ENCODE measurements at places on chromosomes 13 and 19.

DNA sequence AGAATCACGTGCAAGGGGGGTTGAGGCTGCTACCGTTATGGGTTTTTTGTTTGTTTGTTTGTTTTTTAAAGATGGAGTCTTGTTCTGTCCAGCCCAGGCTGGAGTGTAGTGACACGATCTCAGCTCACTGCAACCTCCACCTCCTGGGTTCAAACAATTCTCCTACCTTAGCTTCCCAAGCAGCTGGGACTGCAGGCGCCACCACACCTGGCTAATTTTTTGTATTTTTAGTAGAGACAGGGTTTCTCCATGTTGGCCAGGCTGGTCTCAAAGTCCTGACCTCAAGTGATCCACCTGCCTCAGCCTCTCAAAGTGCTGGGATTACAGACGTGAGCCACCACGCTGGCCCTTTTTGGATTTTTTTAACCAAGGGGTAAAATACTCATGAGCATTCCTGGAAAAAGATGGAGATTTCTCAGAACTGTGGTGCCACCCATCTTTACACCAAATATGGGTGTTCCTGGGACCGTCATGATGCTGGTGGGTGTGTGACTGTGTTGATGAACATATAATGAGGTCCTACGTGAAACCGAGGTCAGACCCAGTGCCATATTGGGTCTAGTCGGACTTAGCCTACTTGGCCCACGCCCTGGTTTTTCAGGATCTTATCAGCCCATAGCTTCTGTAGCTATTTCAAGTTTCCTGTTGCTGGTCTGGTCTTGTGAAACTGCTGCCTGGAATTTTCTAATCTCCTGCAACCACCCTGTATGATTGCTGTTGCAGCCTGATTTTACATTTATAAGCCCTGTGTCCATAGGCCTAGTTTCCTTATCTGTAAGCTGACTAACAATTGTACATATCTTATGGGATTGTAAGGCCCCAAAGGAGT is 6.2 kb downstream of the PPP1R15A start:
- DNase-seq: no peak

DNA sequence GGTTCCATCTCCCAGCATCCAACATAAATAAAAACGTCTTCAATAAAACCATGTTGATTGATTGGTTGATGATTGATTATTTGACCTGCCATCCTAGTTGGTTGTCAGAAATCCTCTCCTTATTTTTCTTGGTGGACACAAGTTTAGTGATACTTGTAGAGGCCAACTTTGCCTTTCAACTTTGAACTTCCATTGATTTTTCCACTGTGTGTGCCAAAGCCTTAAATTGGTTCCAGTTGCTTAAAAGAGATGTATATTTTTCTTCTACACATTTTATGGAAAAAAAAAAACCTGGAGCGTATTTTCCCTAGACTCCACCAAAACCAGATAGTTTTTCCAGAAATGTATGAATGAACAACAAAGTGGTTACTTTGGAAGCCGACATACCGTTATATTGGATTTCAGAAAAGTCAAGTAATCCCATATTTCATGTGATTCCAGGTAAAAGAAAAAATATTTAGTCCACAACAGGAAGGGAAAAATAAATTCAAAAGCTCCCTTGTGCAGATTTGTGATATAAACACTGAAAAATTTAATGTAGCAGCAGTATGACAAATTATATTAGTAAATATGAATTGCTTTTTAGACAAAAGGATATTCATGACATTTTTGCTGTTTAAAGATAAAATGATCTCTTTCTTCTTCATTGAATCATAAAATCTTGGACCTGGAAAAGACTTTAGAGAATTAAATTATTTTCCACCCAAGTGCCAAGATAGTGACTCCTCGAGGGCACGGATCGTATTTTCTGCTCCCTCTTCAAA is 85.2 kb downstream of the MBNL2 start:
- no peak for DNase-seq

DNA sequence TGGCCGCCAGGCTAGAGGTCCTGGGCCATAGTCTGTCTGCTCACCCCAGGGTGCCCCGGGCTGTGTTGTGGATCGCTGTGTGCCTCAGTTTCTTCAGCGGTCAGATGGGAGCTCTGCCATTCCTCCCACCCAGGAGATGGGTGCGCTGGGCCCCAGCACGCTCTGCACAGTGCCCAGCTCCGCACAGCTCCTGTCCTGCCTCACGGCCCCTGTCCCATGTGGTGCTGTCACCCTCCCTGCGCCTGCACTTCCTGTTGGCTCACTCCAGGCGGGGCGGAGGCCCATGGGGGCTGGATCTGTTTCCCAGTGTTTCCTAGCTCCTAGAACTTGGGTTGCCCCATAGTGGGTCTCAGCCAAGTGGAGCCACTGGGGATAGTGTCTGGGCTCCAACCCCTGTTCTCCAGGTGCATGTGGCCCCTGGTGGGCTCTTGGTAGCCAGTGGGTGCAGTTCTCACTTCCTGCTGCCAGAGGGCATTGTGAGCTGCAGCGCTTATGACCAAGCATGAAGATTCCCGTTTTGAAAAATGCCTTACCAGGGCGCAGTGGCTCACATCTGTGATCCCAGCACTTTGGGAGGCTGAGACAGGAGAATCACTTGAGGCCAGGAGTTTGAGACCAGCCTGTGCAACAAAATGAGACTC is 69.8 kb downstream of the KDM4B start:
- no peak for DNase-seq

- DNase-seq: no peak
These were observed 14.5 kb downstream of the FCGBP start for GRCh38 chr19:39919976-39920375.

DNA sequence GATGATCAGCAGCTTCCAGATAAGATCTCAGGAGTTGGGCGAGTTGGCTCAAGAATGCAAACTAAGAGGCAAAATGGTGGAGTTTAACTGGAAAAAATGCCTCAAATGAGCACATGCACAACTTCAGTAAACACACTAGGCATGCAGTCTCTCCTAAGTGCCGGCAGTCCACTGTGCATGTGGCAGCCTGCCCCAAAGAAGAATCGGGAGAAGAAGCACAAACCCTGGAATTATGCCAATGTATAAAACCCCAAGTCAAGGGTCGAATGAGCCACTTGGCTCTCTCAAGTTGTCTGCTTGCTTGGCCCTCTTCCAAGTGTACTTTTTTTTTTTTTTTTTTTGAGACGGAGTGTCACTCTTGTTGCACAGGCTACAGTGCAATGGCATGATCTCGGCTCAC is 53.3 kb upstream of the SLITRK1 start:
- DNase-seq: no peak

DNA sequence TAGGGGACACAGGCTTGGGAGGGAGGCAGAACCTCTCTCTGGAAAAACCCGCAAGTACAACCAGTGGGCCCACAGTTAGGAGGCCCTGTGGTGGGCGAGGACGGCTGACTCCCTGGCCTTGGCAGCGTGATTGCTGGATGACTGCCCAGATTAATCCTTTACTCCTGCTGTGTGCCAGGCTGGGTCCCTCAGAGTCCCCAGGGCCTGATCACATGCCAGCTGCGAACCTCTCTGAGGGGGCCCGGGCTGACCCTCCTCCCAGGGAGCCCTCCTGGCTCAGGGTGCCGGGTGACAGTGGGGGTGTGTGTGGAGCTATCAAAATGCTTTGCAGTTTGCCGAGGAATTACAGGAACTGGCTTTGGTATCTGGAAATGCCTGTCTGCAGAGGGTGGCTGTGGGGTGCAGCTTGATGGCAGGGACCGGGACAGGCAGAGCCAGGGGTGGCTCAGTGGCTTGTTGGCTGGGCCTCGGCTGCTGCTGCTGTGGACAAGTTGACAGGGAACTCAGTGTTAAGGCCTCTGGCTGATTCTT is 48.9 kb downstream of the DNM2 start:
- no peak for DNase-seq

DNA sequence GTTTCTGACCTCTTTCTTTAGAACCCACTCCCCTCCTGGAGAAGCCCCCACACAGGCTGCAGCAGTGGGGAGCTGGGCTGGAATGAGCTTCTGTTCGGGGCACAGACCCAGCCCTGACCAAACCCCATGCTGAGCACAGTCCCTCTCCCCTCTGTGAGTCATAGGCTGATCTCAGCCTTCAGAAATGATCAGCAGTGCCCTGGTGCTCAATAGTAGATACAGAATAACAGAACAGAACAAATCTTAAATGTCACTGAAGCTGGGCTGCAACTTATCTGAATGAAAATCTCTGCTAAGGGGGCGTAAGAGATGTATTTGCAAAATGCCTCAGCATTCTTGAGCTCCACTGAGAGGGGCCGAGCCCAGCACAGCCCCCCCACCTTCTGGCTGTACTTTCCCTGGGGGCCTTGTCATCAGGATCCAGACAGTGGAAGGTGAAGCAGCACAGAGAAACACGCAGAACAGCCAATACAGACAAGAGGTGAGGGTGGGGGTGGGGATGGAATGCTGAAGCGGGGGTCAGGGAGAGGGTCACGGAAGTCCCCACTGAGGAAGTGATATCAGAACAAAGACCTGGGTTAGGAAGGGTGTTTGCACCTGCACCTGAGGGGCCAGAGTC is 9.9 kb downstream of the ZNF665 start:
- DNase-seq: no peak

All from kidney epithelial cell (primary cell).